DMS79 (cell line): ENCODE measurements at places on chromosomes 4 and X.

GRCh38 chr4:151407466-151408379 lies 1.3 kb upstream of the FHIP1A start:
- no peak for DNase-seq

GRCh38 chr4:123398853-123399626 lies 2.4 kb downstream of the SPRY1 start:
- no peak for DNase-seq

- DNase-seq, result peak; percentile 10
Measured at GRCh38 chr4:40749717-40750460, at the start of gene NSUN7. NSUN7 (plus strand) TSS chr4:40749955; CDS start chr4:40750694, 739 bp downstream.

DNA sequence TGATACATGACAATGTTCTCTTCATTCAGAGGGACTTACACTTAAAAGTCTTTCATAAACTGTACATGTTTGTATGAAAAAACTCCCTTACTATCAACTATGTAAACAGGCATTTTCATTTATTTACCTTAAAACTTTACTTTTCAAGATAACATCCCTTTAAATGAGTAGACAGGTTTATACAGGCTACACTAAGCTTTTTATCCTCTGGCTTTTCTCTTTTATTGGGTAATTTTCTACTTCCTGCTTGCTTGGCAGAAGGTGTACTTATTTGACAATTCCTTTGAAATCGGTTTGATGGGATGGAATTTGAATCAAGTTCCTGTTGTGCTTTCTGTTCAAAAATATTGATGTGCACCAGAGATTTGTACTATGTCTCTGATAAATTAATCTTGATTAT lies 81.4 kb downstream of the PTPN13 start:
- DNase-seq, result no peak
